ENCODE measurements at places on chromosomes 16 and 17.

- no peak for DNase-seq
Observed at GRCh38 chr16:69654280-69654931, 72.0 kb downstream of the NQO1 start.

- DNase-seq, result no peak
Observed at GRCh38 chr17:49106321-49107210, 26.0 kb upstream of the B4GALNT2 start.

- no peak for DNase-seq
Observed at GRCh38 chr16:1926271-1926670, 8.1 kb upstream of the HS3ST6 start.

GRCh38 chr16:27624154-27625049, 74.5 kb downstream of the KATNIP start:
- DNase-seq, result no peak

- no peak for DNase-seq
Observed at GRCh38 chr17:27663936-27664605, 33.1 kb downstream of the LGALS9 start.
